ENCODE measurements at places on chromosomes 16 and 17.

DNA sequence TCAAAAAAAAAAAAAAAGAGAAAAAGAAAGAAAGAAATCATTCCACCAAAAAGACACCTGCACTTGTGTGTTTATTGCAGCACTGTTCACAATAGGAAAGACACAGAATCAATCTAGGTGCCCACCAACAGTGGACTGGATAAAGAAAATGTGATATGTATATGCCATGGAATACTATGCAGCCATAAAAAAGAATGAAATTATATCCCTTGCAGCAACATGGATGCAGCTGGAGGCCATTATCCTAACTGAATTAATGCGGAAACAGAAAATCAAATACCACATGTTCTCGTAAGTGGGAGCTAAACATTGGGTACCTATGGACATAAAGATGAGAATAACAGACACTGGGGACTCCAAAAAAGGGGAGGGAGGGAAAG, 5.7 kb upstream of the C16orf92 start:
- DNase-seq = no peak

DNA sequence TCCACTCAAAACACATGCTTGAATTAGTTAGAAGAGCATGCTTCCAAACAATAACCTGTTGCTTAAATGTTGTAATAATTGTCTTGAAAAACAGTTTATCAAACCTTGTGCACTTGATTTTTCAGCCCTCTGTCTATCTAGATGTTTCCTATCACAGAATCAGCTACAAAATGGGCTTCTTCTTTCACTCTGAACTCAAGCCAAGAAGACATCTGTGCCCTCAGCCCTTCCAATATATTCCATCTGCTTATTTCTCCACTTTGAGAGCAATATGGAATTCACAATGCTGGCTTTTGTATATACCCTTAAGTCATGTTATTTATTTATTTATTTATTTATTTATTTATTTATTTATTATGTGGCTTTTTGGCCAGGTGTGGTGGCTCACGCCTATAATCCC, 234.2 kb downstream of the TOX3 start:
- no peak for DNase-seq

DNA sequence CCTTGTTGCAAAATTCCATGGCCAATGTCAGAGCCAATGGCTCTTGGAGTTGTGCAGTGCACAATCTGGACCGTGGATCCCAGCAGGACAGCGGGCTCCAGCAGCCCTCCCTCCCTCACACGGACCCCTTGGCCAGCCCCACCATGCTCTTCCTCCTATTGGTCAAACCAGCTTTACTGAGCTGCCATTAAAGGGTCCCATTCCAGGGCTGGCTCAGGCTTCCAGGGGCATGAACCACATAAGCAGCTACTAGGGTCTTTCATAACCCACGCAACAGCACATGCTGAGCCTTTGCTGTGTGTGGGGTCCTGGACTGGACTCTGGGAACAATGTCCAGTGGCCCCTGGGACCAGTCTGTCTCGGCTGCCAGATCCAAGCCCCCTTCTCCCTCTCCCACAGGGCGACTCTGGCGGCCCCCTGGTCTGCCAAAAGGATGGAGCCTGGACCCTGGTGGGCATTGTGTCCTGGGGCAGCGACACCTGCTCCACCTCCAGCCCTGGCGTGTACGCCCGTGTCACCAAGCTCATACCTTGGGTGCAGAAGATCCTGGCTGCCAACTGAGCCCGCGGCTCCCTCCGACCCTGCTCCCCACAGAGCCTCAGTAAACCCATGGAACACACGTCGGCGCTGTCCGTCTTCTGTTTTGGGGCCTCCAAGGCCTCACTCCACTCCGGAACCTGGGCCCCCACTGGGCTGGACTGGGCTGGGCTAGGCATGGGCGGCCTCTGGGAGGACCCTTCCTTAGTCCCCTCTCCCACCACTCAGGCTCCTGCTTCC, 5.7 kb downstream of the CTRB1 start:
- DNase-seq = no peak

DNA sequence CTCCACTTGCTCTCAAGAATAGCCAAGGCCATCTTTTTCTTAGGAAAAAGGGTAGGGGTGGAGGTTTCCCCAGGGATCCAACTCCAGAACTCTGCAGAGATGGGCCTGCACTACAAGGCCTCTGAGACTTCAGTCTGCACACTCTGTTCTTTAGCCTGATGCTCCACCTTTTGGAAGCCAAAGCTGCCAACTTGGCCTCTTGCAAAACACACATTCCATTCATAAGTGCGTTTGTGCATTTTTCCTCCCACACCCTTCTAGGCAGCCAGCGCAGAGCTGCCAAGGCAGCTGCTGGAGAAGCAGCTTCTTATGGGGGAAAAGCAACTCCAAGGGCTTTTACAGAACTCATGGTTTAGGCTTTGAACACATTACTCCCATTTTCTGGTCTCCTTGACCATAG, 45.3 kb downstream of the REXO5 start:
- DNase-seq = no peak

DNA sequence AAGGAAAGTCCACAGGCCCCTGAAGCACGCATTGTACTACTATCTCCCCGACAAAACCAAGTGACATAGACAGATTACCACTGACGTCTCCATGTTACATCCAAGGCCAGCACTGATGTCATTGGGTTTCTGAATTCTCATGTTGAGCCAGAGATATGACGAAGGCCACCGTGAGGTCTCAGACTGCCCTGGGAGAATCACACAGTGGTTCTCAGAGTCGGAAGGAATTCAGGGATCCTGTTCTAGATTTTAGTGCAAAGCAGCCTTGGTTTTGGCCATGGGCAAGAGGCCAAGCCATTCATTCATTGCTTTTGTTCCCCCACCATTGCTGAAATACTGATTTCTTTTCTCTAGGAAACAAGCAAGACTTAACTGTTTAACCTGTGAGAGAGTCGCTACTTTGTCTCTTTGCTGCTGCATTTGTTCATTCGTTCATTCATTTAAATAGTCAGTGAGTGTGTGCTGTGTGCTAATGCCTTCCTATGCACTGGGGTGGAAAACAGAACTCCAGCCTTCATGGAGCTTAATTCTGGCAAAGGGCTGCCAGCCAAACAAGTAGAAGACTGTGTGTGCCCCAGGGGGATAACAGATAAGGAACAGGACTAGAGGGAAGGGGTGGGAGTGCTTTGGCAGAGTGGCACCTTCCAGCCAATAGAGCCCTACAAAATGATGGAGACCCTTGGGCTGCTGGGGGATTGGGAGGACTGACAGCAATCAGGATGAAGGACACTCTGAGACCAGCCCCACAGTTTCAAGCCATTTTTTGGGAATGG, 222.3 kb downstream of the MSI2 start:
- no peak for DNase-seq

DNA sequence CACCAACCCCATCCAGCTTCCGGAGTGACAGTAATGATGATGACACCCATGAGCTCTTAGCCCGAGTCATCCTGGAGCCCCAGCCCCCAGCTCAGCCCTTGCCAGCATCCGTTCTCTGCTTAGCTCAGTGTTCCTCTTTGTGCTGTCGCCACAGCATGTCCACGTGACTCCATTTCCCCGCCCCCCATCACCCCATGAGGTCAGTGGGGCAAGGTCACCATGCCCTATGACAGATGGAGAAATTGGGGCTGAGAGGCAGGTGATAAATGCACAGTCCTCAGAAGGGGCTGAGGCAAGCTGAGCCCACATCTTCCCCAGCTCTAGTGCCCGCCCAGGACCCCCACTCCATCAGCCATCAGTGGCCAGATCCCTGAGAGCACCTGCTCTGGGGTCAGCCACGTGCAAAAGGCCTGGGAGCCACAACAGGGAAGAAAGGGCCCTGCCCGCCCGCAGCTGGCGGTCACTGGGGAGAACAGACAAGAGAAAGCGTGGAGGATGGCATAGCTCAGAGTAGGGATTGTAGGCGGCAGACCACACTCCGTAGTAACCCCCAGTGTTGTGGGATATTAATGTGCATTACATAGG, 17.1 kb downstream of the ITGB4 start:
- no peak for DNase-seq

GRCh38 chr17:39628655-39629493, 2.1 kb downstream of the PPP1R1B start:
- DNase-seq = no peak

GRCh38 chr16:8768283-8768682, 29.2 kb downstream of the TMEM186 start:
- no peak for DNase-seq

DNA sequence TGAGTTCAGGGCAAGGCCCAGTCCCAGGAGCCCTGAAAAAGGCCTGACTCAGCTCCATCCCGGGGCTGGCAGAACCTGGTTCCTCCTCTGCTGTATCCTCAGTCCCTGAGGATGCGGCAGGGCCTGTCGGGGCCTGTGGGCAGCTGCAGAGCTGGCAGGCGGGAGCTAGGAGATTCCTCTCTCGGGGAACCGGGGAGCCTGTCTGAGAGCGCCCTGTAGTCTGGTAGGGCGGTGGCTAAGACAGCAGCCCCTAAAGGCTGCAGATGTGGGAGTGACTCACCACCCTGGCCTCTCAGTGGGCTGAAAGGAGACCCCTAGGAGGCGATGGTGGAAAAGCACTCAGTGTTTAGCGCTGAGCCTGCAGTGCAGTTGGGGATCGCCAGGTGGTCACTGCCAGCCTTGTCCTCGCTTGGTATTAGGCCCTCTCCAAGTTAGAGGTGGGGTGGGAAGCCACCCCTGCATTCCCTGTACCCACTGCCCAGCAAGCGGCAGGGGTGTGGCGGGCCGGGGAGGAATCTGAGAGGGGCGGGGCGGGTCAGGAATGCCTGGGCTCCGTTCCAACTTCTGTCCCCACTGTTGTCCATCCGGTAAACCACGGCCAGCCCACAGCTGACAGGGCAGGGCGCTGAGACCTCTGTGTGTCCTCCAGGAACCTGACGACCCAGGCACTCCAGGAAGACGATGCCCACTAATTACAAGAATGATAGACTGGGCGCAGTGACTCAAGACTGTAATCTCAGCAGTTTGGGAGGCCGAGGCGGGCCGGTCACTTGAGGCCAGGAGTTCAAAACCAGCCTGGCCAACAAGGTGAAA, 29.5 kb upstream of the CDH1 start:
- no peak for DNase-seq

DNA sequence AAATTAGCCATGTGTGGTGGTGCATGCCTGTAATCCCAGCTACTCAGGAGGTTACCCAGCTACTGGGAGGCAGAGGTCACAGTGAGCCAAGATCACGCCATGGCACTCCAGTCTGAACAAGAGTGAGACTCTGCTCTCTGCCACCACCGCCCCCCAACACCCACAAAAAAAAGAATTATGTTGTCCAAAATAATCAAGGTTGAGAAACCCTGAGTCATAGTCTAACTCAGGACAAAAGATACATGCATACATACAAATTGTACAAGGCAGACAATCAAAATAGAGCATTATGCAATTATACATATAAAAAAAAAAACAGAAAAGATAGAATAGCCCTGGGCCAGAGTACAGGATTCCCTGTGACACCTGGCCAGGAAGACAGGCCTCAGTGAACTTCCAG, 6.6 kb upstream of the KPNB1 start:
- DNase-seq = no peak

DNA sequence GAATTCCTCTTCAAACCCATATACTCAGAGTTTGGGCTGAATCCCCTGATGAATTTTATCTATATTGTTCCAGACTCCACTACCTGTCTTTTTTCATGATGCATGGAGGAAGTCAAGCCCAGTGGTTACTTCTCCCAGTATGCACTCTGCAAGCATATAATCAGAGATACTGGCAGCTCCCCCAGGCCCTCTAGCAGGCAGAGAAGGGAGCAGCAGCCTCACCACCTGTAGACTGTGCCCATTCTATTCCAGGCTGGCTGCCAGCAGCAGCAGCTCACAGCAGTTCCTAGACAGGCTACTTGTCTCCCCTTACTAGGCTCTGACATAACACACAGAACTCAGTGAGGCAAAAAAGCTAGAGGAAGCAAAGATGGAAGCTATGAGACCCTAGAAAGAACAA, 3.4 kb downstream of the MKS1 start:
- no peak for DNase-seq

- peak; percentile 35 for DNase-seq
Observed at GRCh38 chr17:77880711-77881450, 77.6 kb upstream of the TNRC6C start.

GRCh38 chr17:83036193-83036592, 43.2 kb upstream of the METRNL start:
- no peak for DNase-seq

DNA sequence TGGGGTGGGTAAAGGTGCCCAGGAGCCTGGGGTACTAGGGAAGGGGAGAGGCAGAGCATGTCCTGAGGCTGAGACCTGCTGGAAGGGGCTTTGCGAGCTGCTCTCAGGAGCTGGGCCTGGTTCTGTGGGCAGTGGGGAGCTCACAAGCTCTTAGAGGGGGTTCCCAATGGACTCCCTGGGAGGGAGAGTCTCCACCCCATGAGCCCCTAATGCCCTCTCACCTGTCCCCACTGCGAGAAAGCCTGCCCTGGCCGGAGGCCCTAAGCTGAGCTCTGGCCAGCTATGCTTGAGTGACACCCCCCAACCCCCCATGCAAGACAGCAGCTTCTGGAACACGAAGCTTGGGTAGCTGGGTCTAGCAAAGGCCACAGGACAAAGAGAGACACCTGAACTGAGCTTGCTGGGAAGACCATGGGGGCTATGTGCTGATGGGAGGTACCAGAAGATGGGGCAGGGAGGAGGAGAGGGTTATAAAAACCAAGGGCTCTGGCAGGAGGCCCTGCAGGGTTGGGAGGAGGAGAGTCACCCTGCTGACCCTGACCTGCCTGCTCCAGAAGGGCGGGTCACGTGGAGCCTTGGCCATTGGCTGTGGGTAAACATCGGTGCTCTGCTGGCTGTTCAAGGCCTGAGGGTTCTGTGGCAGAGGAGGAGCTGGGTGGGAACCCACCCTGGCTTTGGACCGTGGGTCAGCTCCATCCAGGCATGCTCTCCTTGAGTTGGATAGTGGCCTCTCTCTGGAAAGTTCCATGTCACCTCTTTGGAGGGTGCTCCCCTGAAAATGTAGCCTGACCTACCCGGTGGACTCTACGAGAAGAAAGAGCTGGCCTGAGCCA, 106.7 kb downstream of the RAB11FIP4 start:
- no peak for DNase-seq

- DNase-seq = no peak
Observed at GRCh38 chr16:88368994-88369393, 13.8 kb upstream of the ZNF469 start.

- no peak for DNase-seq
Observed at GRCh38 chr16:54774768-54775167, 155.9 kb upstream of the IRX5 start.

DNA sequence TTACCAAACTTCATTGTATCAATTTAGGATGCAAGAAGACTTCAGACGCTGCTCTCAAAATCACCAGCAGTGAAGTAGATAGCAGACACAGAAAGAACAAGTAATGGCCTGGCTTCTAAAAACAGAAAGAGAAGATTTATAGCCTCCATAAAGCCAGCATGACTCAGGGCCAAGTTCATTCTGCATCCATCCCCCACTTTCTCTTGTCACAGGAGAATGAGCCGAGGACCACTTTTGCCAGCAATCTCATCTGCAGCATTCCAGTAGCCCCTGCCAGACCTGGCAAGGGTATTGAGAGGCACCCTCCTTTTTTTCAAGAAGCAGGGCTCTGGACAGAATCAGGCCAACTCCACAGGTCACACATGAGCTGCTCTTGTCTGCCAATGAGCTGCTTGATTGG, 355.4 kb upstream of the SOX9 start:
- no peak for DNase-seq
